Stimulated activated CD4-positive, alpha-beta T cell treated with anti-CD3 and anti-CD28 coated beads, Interleukin-4, amount 100 ng/mL, for 24 hours (primary cell): ENCODE measurements at places on chromosomes 12 and 14.

DNA sequence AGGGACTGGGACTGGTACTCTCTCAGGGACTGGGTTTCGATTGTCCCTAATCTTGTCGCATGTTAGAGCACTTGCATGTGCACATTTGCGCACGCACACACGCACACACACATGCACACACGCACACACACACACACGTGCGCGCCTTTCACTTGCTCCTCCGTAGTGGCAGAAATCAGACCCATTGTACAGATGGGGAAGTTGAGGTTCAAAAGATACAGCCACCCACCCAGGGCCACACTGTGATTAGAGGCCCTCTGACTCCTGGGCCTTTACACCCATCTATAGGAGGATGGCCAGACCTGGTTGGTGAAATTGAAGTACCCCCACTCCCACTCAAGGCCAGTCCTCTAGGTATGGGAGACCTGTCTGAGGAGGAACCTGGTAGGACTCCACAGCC is 167.8 kb upstream of the LHX5 start:
- DNase-seq = no peak

DNA sequence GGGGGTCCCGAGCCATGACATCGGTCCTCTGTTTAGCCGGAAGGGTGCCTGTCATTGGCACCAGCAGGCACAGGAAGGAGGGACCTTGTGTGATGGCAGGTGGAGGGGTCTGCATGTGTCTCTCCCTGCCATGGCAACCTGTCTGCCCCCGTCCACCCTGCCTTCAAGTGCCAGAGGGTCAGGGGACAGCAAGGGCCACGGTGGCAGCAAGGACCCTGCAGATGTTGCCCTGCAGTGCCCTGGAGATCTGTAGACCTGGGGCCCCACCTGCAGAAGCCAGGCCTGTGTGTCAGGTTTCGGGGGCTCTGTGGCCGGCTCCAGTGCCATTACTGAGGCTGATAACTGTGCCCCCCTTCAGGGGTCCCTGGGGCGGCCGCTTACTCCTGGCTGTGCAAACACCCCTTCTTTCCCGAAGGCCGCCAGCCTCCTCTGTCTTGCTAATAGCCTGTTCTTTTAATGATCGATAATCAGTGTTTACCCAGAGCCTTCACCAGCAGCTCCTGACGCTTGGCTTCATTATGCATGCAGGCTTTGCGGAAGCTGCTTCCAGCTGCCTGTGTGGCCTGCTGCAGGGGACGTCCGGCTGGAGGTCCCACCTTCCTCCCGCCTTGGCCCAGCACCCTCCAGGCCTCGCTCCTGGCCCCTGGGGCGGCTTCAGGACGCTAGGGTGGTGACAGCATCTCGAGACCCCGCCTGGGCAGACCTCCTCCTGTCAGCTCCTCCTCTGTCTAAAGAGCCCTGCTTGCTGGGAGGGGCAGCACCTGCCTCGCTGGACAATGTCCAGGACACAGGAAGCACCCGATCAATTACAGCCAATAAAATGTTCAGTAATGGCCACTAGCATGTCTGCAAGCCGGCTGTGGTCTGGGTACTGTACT is 153.0 kb downstream of the KIF26A start:
- DNase-seq = no peak

DNA sequence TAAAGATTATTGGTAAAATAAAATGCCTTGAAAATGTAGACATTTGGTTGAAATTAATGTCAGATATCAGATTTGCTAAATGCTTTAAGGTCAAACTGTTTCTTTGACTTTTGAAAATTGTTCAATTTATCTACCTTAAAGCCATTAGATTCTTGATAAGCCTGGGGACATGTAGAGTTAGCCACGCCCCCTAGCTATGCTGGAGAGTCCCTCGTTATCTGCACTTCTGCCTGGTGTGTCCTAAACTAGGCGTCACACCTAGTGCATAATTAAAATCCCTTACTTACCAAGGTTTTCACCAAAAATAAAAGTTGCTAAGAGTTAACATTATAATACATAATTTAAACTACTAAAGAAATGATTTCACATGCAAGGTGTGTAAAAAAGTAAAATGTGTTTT is 79.5 kb downstream of the EGLN3 start:
- DNase-seq = no peak

- peak; percentile 27 for DNase-seq
These were observed 11.5 kb downstream of the MUCL1 start for GRCh38 chr12:54865683-54866324.

- peak; percentile 40 for DNase-seq
These were observed 826 bp downstream of the PRKCH start for GRCh38 chr14:61322011-61322798.
